ENCODE measurements at places on chromosomes 2 and 18. TPM values are rescaled to one million over a fixed set of nuclear protein-coding genes. Genes with fewer than 3 reads are reported as not detected.

ACTG2 gene
- total RNA-seq = 1.4 TPM

- H3K27me3 ChIP-seq = no peaks in the 10 kb centered on the region
- no peak overlapping the region for H3K4me3 ChIP-seq
- no peak for DNase-seq
- no peaks in the 10 kb centered on the region for H3K4me1 ChIP-seq
Measured at GRCh38 chr18:39990540-39990939, 1964.5 kb upstream of the PIK3C3 start.

GRCh38 chr2:105536175-105536574 lies 137.3 kb upstream of the FHL2 start:
- DNase-seq = no peak
- H3K27ac ChIP-seq = no peak overlapping the region
- no peaks in the 10 kb centered on the region for H3K4me1 ChIP-seq
- H3K4me3 ChIP-seq = no peak overlapping the region

DNA sequence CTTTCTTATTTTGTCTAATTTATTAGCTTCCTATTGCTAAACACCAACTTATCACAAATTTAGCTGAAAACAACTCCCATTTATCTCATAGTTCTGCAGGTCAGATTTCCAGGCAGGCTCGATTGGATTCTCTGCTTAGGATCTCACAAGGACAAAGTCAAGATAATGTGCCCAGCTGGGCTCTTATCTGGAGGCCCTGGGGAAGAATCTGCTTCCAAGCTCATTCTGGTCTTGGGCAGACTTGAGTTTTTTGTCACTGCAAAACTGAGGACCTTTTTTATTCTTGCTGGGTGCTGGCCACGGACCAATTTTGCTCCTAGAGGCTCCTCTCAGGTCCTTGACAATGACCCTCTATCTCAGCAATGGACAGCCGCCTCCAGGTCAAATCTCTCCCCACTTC lies 215.5 kb downstream of the TRIB2 start:
- no peaks in the 10 kb centered on the region for H3K27me3 ChIP-seq
- H3K4me1 ChIP-seq = peaks cover 13% of the 10 kb centered on the region
- no peak overlapping the region for H3K27ac ChIP-seq
- no peak overlapping the region for H3K4me3 ChIP-seq
- no peaks in the 10 kb centered on the region for H3K36me3 ChIP-seq

- no peak overlapping the region for H3K4me3 ChIP-seq
- no peaks in the 10 kb centered on the region for H3K36me3 ChIP-seq
- no peak overlapping the region for H3K27ac ChIP-seq
Measured at GRCh38 chr18:53603276-53603675, 621.2 kb downstream of the MBD2 start.

DNA sequence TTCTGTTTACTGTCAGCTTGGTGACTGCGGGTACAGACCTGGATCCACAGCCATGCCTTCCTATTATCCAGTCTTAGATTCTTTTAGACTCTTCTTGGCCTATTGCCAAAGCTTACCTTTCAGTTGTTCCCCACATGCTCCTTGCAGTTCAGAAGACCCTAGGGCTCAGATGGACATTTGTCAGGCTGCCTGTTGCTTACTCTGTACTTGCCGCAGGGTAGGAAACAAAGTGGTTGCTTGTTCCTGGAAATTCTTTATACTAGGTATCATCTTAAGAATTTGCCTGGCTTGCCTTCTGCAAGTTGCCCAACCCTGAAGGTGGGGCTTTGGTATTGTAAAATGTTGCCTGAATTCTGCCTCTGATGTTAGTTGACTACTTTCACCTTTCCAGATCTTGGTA lies 24.4 kb downstream of the CD28 start:
- H3K4me3 ChIP-seq = no peak overlapping the region
- no peak for DNase-seq
- H3K27me3 ChIP-seq = no peaks in the 10 kb centered on the region

DNA sequence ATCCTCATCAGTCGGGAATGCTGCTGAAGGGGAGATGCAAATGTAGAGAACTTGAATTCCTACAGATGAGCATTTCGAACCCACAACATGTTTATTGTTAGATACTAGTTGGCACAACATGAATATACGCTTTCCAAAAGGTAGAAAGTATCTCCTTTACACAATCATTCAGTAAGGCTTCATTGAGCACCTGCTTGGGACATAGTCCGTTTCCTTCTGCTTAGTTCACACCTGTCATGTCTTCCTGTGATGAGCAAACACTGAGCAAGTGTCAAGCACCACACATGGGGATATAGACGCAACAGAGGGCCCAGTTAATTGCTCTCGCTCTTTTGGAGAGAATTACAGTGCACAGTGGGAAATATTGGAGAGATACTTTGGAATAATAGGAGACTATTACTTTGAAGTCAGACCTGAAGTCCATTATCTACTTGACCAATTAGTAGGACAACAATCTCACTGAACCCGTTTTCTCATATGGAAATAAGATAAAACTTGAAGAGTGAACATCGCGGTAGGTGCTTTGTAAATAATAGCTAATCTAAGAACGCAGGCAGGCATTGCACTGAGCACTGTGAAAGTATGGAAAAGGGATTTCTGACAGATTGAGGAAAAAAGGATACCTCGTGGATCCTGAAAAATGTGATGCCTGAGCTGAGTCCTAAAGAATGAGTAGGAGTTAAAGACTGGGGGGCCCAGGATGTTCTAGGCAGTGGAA lies 1.2 kb downstream of the CPSF3 start:
- H3K27ac ChIP-seq = no peak overlapping the region
- no peak overlapping the region for H3K4me3 ChIP-seq
- no peak for DNase-seq
- no peaks in the 10 kb centered on the region for H3K4me1 ChIP-seq
- H3K27me3 ChIP-seq = no peaks in the 10 kb centered on the region

DNA sequence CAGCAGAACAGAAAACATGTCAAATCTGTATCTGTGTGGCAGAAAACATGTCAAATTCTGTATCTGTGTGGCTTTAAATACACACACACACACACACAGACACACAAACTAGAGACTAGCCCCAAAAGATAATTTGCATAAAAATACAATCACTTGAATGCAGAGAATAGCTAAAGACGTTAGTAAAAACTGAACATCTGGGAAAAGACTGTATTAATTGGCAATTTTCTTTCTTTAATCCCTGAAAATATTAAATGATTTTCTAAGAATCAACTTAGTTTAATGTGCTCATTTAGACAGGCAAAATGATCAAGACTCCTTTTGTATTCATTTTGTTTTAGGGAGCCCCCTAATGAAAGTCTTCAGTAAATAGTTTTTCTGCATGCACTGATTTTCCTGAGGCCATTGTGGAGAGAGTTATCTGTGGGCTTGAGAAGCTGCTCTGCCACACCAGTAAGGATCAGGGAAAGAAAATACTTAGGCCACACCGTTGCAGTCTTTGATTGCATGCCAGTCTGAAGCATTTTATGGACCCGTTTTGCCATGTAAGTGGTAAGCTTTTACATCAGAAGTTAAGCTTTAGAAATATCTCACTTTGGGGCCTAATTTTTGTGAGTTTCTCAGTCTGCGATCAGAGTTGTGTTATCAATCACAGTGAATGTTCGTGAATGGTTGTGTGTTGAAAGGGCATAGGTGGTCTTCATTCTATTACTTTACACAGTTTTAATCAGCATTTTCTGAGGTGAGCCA lies 2.2 kb downstream of the SPATS2L start:
- H3K4me1 ChIP-seq = peaks cover 36% of the 10 kb centered on the region
- no peak overlapping the region for H3K27ac ChIP-seq
- H3K4me3 ChIP-seq = peak overlapping the region; percentile 86
- no peak for DNase-seq
- peaks cover 3% of the 10 kb centered on the region for H3K36me3 ChIP-seq

DNA sequence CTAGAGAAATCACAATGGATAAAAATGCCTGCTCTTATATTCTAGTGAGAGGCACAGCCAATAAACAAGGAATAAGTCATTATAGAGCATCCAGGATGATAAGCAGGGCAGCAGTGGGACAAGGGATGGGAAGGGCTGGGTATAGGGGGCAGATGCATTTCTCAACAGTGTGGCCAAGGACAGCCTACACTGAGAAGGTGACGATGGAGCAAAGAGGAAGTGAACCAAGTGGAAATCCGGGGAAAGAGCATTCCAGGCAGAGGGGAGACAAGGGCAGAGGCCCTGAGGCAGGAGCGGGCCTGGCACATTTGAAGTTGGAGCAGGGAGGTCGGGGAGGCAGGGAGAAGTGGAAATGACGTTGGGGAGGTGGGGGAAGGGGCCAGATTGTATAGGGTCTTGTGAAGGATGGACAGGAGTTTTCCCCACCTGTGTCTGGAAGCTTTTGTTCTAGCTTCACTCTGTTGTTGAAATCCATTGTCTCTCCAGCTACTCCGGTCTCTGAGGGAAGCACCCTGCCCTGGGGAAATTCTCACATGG lies 17.6 kb downstream of the TMEM177 start:
- no peak overlapping the region for H3K27ac ChIP-seq
- no peaks in the 10 kb centered on the region for H3K36me3 ChIP-seq
- DNase-seq = no peak

HOXD11 gene
- total RNA-seq = not detected

All from H9 (cell line).